ENCODE measurements at places on chromosomes 5 and 9. TPM values are rescaled to one million over a fixed set of nuclear protein-coding genes. Genes with fewer than 3 reads are reported as not detected.
A peak's percentile ranks its signal among the peaks of the same experiment; 100 is the strongest.

GRCh38 chr9:34085581-34086500 is 37.2 kb upstream of the UBAP2 start:
- DNase-seq: no peak

GRCh38 chr9:128048663-128049062 is 18.5 kb downstream of the NAIF1 start:
- no peak for DNase-seq

DNA sequence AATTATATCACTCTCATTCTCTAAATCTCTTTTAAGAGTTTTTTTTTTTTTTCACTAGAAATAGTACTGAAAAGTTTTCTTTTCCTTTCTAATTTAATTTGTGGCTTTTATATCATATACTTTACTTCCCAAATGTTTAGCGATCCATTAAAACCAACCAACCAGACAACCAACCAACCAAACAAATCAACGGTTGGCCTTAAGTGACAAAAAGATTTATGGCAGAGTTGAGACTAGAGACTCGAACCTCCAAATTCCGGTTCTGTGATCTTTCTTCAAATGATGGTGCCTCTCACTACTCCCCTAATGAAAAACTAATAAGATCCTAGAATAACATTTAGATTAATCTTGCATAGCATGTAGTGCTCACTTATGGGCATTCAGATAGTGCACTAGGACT is 45.3 kb upstream of the ACTBL2 start:
- no peak for DNase-seq

- no peak for DNase-seq
Observed at GRCh38 chr9:134167530-134167931, 3.2 kb upstream of the RNU6ATAC start.

- no peak for DNase-seq
Observed at GRCh38 chr5:9905661-9906060, 275.5 kb upstream of the TAS2R1 start.

GRCh38 chr5:1884678-1885403 is 2.1 kb upstream of the IRX4 start:
- DNase-seq: no peak

DNA sequence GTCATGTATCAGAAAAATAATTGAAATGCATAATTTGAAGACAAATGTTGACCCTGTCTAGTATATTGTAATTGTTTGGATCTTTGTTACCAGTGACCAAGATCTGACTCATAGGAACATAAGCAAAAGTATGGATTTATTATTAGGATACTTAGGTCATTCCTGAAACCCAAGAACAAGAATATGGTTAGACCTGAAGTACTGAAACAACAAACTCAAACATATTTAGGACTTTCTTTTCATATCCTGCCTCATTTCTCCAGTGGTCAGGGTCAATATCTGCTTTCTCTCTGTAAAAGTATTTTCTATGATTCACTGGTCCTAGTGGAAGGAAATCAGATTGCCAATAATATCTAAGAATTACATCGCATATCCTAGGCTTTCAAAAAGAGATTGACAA is 1937.1 kb upstream of the WWC1 start:
- no peak for DNase-seq

DNA sequence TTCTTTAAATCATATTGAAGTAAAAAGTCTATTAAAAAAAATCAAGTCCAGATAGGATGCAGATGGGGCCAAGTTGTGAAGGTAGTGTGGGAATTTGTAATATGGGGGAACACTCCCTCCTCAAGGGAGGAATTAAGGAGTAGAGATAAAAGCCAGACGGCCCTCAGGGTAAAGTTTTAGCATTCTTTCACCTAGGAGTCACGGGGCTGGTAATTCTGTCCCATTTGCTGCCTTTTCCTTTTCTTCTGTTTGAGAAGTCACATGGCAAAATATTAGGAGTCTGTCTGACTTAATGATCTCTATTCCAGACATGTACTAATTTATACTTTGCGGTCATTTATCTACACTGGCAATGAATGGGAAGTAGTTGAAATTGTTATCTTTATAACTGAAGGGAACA is 61.9 kb downstream of the SNX24 start:
- no peak for DNase-seq

GRCh38 chr5:166493040-166493439 is 1798.4 kb upstream of the WWC1 start:
- DNase-seq: no peak

GRCh38 chr5:73484511-73484910 is 13.7 kb upstream of the BTF3 start:
- no peak for DNase-seq

DNA sequence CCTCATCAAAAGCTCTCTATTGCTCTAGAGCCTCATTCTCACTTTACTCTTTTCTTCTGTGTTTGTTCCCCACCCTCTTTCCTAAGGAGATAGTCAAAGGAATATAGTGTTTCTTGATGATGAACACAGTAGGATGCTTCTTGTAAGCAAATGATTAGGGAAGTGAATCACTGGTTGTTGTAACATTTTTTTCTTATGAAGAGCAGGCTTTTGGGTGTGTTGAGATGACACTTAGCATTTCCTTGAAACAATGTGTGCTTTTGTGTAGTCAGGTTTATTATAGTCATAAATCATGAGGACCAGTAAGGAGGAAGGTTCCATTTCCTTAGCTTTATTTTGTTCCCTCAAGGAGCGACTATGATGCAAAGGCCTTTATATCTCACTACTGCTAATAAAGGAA is 1991.3 kb upstream of the C9orf72 start:
- no peak for DNase-seq

DNA sequence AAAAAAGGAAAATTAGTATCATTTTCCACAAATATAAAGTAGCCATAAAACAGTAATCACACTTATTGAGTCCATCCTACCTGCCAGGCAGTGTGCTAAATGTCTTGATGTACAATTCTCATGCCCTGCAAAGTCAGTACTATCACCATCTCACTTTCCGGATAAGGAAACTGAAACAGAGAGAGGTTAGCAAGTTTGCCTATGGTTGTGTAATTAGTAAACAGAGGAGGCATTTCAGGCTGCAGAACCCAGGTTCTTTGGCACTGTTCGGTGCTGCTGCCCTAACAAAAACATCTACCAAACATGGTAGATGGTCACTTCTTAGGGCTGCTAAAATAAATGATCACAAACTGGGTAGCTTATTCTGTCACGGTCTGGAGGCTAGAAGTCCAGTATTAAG is 22.6 kb downstream of the PLAC8L1 start:
- no peak for DNase-seq

- no peak for DNase-seq
Observed at GRCh38 chr5:110094109-110094508, 404.4 kb downstream of the MAN2A1 start.

GRCh38 chr5:150163547-150164059 is 3.0 kb upstream of the CDX1 start:
- peak; percentile 88 for DNase-seq

DNA sequence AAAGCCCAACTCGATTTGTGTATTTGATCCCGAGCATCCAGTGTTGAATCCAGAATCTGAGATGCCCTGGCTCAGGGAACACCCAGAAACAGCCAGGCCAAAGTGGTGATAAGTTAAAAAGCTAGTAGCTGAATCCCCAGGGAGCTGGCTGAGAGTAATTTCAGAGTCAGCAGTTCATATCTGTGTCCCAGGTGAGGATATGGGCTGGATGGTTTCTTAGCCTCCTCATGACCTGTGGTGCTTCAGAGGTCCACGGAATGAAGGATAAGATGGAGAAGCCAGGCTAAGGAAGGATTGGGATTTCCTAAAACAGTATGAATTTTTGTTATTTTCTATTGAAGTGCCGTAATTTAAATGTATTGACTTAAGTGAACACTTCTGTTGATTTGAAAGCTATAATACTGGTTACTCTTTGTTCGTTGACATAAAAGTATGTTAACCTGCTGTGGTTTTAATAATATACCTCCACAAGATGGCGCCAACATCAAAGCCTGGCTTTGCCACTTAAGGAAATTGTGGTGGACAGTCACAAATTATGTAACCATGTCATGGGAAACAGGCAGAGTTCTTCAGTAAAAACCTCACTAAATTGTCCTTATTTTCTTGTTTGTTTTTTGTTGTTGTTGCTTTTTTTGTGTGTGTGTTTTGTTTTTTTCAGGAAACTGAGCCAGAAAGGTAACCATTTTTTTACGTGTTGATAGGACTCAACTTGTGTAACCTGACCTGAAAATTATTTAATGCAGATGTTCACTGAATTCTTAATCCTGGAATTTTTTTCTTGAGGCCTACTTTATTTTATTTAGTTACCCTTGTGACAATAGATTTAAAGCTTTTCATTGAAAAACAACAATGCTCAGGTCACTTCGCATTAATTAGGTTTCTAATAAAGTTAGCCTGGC is 11.4 kb downstream of the MTAP start:
- DNase-seq: peak; percentile 72

DNA sequence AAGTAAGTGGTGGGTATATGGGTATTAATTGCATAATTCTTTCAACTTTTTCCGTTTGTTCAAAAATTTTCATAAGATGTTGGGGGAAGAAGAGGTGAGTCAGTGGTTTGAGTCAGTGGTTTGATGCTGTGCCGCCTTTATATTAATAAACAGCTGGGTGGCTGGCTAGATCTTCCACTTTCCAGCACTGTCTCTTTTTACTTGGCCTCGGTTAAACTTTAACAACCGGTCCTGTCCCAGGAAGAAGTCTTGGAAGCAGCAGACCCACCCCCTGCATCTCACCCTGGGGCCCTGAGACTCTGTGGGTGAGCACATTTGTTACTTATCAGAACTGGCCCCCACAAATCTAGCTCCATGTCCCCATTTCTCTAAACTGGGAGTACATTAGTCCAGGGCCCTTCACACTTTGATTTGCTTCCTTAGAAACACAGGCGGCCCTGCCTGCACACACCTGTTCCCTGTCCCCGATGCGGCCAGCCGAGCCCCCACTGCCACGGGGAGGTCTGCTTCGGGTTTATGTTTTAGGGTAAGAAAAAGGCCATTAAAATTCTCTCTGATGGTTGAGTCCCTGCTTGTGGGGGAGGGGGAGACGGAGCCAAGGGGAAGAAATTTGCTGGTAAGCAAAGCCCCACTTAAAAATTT is 90.7 kb downstream of the PTCH1 start:
- DNase-seq: no peak

- DNase-seq: no peak
Observed at GRCh38 chr5:39696672-39697398, 272.1 kb upstream of the DAB2 start.

DNA sequence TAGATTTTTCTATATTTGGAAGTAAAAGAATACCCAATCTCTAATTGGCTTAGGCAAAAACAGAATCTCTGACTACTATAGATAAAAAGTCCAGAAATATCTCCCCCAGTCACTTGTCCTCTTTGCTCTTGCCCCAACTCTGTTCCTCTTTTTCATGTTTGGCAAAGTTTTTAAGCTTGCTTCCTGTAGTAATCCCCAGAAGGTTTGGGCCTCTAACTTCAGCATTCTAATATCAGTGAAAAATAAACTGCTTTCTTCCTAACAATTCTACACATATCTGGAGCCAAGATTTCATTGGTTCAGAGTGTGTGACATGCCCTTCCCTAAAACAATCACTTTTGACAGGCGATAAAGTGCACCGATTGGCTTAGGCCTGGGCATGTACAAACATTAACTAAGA is 1680.3 kb downstream of the MAT2B start:
- DNase-seq: no peak

DNA sequence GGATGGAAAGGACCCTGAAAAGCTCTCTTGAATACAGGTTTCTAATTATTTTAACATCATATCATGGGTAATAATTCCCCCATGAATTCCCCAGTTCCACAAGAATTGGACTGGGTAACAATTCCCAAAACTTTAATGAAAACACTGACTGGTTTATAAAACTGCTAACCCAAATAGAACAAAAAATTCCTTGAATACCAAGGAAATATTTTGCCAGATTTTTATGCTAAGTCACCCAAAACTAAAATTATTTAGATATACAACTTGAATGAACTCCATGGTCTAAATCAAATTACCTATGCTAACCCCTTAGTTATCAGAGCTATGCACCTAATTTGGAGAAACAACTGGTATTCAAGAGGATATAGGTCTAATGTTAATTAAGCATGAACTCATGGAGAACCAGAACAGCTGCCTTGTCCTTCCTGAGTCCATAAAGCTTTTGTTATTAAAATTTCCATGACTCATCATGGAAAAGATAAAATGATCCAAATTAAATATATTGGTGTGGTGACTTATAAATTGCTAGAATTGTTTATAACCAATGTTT is 164.9 kb upstream of the TUT7 start:
- no peak for DNase-seq

DNA sequence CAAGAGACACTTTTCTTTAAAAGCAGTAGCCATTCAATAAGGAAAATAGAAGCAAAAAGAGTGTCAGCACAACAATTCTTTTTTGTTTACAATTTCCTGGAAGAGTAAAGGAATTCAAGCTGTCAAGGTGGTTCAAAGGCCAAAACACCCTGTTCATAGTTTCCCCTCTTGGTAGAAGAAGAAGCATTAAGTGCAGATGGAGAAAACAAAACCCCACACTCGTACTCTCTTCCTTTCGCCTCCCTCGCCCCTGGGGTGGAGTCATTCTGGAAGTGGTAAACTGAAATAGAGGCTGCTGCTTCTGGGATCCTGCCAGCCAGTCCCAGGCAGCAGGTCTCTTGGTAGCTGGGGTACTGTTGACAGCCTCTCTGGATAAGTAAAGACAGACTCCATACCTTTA is 105.0 kb downstream of the ANKRD55 start:
- no peak for DNase-seq

DNA sequence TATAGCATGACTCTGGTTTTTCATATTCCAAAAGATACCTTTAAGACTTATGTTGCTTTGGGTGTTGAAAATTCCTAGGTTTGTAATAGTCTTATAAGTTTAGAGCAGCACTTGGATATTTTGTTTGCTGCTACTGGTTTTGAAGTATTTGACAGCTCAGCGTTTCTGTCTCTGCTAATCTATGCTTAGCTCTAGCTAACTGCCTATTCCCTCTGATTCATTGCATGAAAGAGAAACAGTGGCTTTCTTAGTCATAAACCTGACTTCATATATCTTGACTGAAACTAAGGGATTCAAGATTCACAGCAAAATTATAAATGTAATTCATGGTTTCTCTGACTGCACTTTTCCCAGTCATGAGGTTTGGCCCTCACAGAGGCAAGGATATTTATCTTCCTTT is 35.6 kb upstream of the ANXA1 start:
- no peak for DNase-seq

DNA sequence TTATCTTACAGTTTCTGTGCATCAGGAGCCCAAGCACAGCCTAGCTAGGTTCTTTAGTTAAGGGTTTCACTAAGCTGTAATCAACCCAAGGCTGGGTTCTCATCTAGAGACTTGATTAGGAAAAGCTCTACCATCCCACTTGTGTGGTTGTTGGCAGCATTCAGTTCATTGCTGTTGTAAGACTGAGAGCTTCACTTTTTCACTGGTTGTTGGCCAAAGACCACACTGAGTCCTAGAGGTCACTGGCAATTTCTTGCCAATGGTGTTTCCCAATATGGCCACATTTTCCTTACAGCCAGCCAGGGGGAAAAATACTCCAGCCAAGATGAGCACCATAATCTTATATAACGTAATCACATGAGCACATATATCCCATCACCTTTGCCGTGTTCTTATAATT is 74.3 kb downstream of the SMIM15 start:
- no peak for DNase-seq

- no peak for DNase-seq
Observed at GRCh38 chr5:66080664-66081063, 63.4 kb upstream of the SREK1 start.

The ANKRD18B gene
- not detected for total RNA-seq

The SLC34A1 gene
- total RNA-seq: not detected

The TMEM174 gene
- not detected for total RNA-seq

The PCDHGA6 gene
- total RNA-seq: 6.0 TPM

The HAUS6 gene
- 6.0 TPM for total RNA-seq

The IL17B gene
- total RNA-seq: not detected

The GLRA1 gene
- not detected for total RNA-seq

The IGIP gene
- total RNA-seq: 10.1 TPM

The NMUR2 gene
- total RNA-seq: 0.14 TPM

The C8G gene
- 1.3 TPM for total RNA-seq

The PALM2AKAP2 gene
- 90.1 TPM for total RNA-seq

The DNAH5 gene
- 0.19 TPM for total RNA-seq

The CMYA5 gene
- 886 TPM for total RNA-seq
